ENCODE measurements at places on chromosomes 1 and 21.

DNA sequence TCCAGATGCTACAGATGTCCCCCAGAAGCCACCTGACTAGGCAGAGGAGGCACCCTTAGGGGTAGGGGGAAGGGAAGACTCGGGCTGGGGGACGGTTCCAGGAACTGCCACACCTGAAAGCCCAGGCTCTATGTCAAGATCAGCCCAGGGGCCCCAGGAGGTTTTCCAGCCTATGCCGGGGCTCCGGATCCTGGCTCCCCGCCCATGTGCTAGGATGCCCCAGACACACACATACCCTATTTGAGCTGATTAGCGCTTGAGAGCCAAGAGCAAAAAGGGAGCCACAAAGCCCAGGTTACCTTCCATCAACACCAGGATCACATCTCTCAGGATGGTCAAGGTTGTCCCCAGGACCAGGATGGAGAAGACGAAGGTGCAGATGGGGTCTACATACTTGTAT, 4.5 kb downstream of the SLC30A2 start:
- no peak for DNase-seq

DNA sequence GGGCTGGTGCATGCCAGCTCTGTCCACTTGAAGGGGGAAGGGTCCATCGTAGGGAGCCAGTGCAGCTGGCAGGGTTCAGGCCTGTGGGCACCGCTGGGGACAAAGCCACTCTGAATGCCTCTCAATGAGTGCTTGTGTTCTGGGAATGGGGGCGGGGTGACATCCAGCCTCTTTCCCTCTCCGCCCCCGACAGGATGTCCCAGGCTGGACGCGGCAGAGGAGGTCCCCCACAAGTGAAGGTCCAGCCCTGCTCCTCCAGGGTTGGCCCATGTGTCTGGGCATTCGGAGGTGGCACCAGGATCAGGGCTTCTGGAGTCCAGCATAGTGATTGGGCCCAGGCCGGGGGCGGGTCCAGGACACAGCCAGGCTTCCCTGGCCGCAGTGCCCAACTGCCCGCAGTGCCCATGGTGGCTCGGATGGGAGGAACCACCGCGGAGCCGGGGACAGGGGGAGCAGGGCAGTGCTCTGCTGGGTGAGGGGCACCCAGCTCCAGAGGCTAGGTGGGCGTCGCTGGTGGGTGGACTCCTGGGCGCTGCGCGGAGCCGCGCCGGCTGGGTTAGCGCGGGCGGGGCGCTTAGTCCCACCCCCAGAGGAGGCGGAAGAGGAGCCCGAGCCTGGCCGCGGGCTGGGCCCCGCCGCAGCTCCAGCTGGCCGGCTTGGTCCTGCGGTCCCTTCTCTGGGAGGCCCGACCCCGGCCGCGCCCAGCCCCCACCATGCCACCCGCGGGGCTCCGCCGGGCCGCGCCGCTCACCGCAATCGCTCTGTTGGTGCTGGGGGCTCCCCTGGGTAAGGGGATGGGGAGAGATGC, at the start of gene SHISA4:
Gene SHISA4, plus strand, starts transcription at position 617 of the 808 bp plus-strand sequence. Its CDS starts 97 bp downstream, at position 714.
- DNase-seq, result no peak

DNA sequence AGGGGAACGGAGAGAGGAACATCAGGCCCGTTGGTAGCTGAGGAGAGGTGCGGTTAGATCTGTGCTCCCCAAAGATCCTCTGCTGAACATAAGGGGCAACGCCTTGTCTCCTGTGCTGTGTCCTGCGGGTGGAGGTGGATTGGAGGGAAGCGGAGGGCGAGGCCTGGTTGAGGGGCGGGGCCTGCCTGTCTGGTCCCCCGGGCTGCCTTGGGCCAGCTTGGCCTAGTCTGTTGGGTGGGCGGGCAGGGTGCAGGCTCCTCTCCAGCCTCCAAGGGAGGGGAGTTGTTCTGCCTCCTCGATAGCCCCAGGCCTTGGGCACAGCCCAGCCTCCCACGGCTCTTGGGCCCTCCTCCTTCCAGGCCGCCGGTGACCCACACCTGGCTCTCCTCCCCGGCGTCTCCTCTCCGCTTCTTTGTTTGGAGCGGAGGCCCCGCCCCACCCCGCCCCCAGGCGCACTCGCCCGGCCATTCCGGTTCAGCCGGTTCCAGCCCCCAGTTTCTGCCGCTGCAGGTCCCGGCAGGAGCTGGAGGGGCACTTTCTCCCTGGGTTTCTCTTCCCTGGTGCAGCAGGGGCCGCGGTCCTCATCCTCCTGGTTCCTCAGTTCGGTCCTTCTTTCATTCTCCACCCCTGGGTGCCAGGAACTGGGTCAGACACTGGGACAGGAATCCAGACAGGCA, 19.4 kb downstream of the PTPRF start:
- no peak for DNase-seq

- no peak for DNase-seq
Observed at GRCh38 chr1:29900104-29900679, 663.9 kb downstream of the PTPRU start.

GRCh38 chr1:40394491-40395172, 21.1 kb downstream of the SMAP2 start:
- DNase-seq, result no peak

- DNase-seq, result no peak
Observed at GRCh38 chr1:201719812-201720521, 109.0 kb upstream of the IPO9 start.

- DNase-seq, result no peak
Observed at GRCh38 chr1:86151427-86151826, 5.1 kb downstream of the COL24A1 start.

GRCh38 chr1:1462318-1462966, 9.1 kb upstream of the ATAD3B start:
- no peak for DNase-seq

DNA sequence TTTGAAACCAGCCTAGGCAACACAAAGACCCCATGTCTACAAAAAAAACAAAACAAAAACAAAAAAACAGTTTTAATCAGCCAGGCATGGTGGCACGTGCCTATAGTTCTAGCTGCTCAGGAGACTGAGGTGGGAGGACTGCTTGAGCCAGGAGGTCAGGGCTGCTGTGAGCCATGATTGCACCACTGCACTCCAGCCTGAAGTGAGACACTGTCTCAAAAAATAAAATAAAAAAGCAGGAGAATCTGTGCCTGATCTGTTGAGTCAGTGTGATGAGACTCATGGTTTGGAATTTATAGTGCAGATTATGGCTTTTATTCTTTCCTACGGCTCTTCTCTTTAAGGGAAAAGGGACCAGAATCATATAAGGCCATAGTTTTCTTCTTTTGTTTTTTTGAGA, 16.5 kb downstream of the TRIT1 start:
- no peak for DNase-seq

DNA sequence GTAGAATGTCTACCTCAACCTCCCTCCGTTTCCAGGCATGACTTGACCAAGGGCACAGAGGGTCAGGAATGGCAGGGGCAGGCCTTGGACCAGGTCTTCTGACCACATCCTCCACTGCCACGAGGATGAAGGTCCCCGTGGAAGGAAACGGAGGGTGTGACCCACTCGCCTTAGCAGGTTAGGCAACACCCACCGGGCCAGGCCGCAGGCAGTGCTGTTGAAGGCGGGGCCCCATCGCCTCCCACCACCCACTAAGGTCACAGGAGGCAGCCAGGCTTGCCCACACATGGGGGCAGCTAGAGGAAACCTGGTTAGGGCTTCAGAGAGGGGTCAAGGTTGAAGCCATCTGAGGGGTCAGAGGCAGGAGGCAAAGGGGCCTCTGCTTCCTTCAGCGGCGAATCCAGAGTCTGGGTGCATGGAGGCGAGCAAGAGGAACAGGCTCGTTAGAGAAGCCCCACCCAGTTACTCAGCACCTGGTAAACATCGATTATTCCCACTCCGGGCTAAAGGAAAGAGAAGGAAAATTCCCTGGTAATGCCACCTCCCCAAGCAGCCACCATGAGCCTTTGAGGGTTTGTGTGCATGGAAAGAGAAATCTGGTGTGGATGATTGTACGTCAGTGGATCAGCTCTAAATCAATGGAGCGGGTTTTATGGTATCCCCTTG, 37.0 kb downstream of the RIPK4 start:
- no peak for DNase-seq

GRCh38 chr1:153493343-153493960, 33.0 kb upstream of the S100A7 start:
- DNase-seq, result no peak

DNA sequence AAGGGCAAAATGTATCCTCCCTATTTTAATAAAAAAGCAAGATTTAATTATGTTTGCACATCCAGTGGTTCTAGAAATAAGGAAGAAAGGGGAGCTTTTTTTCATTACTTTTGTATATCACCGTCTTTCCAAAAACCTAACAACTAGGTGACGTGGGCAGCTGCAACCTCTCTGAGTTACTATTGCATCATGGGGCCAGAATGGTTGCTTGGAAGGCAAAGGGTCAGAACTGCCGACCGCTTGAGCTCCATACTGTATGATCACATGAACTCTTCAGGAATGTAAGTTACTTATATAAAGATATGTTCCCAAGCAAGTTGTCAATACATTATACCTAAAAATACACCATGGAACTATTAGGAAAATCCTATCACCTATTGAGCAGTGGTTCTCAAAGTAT, 85.6 kb upstream of the HIVEP3 start:
- DNase-seq, result no peak

DNA sequence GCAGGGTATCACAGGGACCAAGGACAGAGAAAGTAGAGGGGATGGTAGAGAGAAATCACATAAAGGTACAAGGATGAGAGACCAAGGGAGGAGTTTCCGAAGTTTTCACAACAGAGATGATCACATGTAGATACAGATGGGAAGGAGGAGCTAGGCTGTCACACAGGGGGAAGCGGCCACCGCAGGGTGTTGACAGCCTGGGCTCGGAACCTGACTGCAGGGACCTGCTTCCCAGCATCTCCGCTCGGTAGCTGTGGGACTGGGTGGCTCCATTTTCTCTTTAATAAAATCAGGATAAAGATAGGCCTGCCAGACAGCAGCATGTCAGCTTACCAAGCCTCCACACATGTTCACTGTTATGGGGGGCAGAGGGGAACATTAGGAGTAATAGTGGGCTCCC, 32.3 kb downstream of the CDCA8 start:
- DNase-seq, result no peak

DNA sequence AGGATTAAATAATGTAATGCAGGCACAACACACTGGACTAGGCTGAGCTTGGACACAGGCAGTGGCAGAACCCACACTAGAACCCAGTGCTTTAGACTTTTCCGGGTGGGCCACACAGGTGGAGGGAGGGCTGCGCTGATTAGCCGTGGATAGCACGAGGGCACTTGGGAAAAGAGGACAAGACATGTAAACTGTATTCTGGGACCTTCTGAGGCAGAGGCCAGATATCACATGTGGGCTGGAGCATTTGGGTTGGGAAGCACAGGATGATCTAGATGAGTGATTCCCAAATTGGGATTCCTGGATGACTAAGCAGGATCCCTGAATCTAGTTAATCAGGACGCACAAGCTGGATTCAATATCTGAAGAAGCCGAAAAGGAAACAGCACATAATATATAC, 20.3 kb upstream of the A3GALT2 start:
- no peak for DNase-seq

- DNase-seq, result no peak
Observed at GRCh38 chr1:204473400-204473965, 21.1 kb downstream of the PIK3C2B start.

- no peak for DNase-seq
Observed at GRCh38 chr1:111054656-111055055, 85.2 kb downstream of the DRAM2 start.

- DNase-seq, result no peak
Observed at GRCh38 chr1:14843525-14843924, 245.0 kb downstream of the KAZN start.

DNA sequence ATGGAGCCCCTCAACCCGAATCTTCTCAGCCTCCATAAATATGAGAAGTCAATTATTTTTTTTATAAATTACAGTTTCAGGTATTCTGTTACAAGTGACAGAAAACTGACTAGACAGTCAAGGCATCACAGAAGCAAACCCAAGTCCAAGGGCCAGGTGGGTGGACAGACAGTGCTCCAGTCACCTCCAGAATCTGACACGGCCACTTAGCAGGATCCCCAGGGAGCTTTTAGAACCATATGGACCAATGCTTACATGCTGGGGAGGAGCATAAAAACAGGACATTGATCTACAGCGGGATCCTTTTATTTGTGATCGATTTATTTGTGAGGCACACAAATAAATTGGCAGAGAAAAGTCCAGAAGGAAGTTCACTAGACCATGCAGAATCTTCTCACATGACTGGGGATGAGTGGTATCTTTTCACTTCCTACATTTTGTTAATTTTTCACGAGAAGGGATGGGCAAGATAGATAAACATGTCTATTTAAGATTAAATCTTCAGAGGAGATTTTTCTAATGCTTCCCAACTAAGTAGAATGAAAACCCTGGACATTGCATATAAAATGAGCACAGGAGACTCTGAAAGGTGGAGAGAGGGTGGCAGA, 15.0 kb downstream of the ZNF496 start:
- no peak for DNase-seq

- DNase-seq, result no peak
Observed at GRCh38 chr1:91778964-91779363, 107.0 kb downstream of the TGFBR3 start.

DNA sequence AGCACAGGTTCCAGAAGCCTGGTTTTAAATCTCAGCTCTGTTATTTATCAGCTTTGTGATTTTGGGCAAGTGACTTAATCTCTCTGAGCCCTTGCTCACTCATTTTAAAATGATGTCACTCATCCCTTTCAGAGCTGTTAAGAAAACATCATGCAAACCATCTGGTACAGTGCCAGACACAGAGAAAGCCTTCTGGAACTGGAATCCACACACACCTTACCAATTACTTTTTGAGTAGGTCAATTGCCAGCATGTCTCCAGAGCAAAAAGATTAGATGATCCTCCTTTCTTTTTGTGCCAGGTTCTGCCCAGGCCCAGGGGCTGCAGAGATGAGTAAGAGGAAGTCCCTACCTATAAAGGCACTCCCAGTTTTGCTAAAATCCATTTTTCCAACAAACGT, 61.3 kb downstream of the ROR1 start:
- no peak for DNase-seq

GRCh38 chr1:248703674-248704073, 1.1 kb upstream of the OR14I1 start:
- DNase-seq, result no peak

- no peak for DNase-seq
Observed at GRCh38 chr21:14401217-14401616, 18.3 kb upstream of the HSPA13 start.

GRCh38 chr1:112849425-112850033, 106.5 kb downstream of the SLC16A1 start:
- no peak for DNase-seq

- no peak for DNase-seq
Observed at GRCh38 chr1:6505367-6506209, 14.1 kb upstream of the PLEKHG5 start.
